Breast epithelium (tissue), 4 donors: ENCODE measurements at places on chromosomes 6 and 20. TPM values are rescaled to one million over a fixed set of nuclear protein-coding genes. Genes with fewer than 3 reads are reported as not detected.

The ISM1 gene
- 18.7 TPM for total RNA-seq

The HLA-DMB gene
- 52.0 TPM for total RNA-seq

The AGPAT4 gene
- 4.6 TPM for total RNA-seq

The ESR1 gene
- total RNA-seq: 74.5 TPM
